ENCODE measurements at places on chromosomes 6 and 20. TPM values are rescaled to one million over a fixed set of nuclear protein-coding genes. Genes with fewer than 3 reads are reported as not detected.

- DNase-seq, result no peak
- no peak overlapping the region for H3K27ac ChIP-seq
- H3K36me3 ChIP-seq, result no peaks in the 10 kb centered on the region
These were observed 118.2 kb downstream of the CARMIL1 start for GRCh38 chr6:25397406-25397805.

The FOXQ1 gene
- not detected for total RNA-seq

- no peak overlapping the region for H3K27ac ChIP-seq
- no peak for DNase-seq
- no peaks in the 10 kb centered on the region for H3K27me3 ChIP-seq
- H3K36me3 ChIP-seq, result no peaks in the 10 kb centered on the region
These were observed 973.3 kb downstream of the KIF16B start for GRCh38 chr20:15599961-15600360.

GRCh38 chr6:162532283-162533008 is 195.1 kb downstream of the PRKN start:
- H3K27me3 ChIP-seq, result no peaks in the 10 kb centered on the region
- H3K4me1 ChIP-seq, result no peaks in the 10 kb centered on the region
- no peak overlapping the region for H3K27ac ChIP-seq
